ENCODE measurements at places on chromosomes 4 and X.
A peak's percentile ranks its signal among the peaks of the same experiment; 100 is the strongest.

- no peak for DNase-seq
These were observed 10.4 kb downstream of the LRPAP1 start for GRCh38 chr4:3521621-3522325.

- DNase-seq = no peak
These were observed 34.6 kb upstream of the MGST2 start for GRCh38 chr4:139630991-139631390.

DNA sequence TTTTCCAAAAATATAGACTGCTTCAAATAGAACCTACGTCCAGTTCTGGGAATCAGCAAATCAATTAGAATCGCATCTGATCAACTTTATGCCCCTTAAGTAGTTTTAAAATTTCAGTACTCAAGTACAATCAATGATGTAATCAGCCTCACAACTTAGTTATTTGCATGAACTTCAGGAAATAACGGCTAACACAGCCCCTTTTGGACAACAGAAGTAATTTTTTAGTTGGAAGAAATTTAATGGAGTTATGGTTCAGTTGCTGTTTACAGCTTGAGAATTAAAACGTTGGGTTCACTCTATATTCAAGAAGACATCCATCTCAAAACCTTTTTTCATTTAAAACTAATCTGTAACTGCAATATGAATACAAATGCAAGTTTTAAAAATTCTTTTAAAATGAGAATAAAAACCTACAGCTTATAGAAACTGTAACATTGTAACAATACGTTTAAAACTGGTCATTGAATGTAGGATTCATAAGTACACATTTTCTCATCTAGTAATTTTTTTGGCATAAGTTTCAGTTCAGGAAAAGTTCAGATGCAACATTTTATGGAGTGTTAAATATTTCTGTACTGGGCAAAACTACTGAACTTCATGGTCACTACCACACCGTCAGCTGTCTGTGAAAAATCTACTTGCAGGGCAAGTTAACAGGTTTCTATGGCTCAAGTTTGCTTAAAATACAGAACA lies 956 bp downstream of the TAPT1 start:
- DNase-seq = peak; percentile 57

- DNase-seq = peak; percentile 69
These were observed 81.9 kb downstream of the PDLIM5 start for GRCh38 chr4:94533405-94534223.

GRCh38 chr4:92184566-92184965 lies 119.2 kb upstream of the GRID2 start:
- DNase-seq = no peak

DNA sequence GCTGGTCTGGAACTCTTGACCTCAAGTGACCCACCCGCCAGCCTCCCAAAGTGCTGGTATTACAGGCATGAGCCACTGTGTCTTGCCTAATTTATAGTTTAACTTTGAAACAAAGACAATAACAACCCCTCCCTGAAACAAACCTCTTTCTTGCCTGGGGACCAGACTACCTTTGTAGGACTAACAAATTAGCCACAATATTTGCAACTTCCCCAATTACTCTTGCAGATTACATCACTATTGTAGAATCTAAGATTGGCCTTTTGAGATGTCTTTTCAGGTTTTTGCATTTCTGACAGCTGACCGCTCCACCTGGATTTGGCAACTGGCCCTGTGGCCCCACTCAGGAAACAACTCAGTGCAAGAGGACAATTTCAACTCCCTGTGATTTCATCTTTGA lies 84.8 kb downstream of the AKAP4 start:
- no peak for DNase-seq

- DNase-seq = no peak
These were observed 36.0 kb downstream of the PLAC1 start for GRCh38 chrX:134622056-134622812.

GRCh38 chr4:131113704-131114103 lies 2017.8 kb downstream of the C4orf33 start:
- no peak for DNase-seq
